ENCODE measurements at places on chromosomes 11 and 22.
A peak's percentile ranks its signal among the peaks of the same experiment; 100 is the strongest.

- no peak for DNase-seq
Observed at GRCh38 chr11:62671236-62671607, 251 bp upstream of the UQCC3 start.

DNA sequence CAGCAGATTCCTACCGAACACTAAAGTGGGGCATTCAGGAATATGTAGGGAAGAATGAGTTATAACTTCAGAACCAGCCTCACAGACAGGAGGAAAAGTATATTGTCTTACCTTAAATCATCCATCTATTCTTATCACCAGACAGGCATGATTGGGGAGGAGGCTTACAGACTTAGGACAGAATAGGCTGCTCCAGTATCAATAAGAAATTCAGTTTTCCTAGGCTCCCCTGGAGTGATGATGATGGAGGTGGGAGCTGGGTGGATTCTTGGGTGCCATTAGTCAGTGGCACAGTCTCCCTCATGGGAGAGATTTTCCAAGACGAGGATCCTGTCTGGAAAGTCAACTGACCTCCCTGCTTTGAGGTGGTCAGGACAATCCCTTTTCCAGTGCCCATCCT is 225.0 kb downstream of the AASDHPPT start:
- DNase-seq: no peak

GRCh38 chr11:11177156-11177808 is 175.8 kb downstream of the CSNK2A3 start:
- no peak for DNase-seq

DNA sequence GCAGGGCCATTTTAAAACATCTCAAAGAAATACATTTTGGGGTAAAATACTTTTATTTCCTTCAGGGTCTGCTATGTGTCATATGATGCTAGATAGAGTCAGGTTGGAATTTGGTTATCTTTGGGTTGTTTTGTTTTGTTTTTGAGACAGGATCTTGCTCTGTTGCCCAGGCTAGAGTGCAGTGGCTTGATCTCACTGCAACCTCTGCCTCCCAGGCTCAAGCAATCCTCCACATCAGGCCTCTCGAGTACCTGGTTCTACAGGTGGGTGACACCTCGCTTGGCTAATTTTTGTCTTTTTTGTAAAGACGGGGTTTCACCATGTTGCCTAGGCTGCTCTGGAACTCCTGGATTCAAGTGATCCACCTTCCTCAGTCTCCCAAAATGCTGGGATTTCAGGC is 17.3 kb downstream of the DENND5A start:
- DNase-seq: no peak

- DNase-seq: no peak
Observed at GRCh38 chr11:115428306-115428705, 75.9 kb downstream of the CADM1 start.

- DNase-seq: no peak
Observed at GRCh38 chr11:70736937-70737640, 338.8 kb downstream of the CTTN start.

DNA sequence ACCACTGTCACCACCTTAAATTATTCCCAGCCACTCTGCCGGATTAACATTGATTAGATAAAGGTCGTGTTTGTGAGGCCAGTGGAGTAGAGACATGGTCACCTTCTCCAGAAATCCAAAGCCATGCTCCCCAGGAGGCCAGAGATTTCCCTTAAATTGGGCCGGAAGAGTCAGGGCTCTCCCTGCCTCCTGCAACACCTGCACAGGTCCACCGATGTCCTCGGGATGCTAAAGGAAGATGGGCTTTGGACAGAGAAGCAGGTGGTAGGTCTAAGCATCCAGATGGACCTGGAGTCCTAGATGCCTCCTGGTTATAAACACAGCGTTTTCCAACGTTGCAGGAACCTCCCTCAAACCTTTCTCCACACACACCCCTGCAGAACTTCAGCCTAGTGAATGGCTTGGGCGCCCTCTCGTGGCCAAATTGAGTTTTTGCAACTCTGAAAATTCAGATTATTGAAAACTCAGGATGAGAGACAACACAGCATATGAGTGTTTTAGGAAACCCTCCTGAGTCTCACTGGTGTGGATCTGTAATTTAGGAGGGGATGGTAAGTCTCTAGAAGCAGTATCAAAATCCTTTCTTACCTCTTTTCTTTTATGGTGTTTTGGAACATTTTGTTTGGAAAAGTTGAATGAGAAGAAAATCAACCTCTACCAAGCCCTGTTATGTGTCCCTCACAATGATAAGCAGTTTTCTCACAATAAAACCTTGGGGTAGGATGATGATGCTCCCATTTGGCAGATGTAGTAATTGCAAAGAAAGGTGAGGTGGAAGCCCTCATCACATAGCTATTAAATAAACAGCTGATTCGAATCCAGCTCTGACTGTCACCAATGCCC is 109.6 kb downstream of the RRAS2 start:
- DNase-seq: peak; percentile 56

DNA sequence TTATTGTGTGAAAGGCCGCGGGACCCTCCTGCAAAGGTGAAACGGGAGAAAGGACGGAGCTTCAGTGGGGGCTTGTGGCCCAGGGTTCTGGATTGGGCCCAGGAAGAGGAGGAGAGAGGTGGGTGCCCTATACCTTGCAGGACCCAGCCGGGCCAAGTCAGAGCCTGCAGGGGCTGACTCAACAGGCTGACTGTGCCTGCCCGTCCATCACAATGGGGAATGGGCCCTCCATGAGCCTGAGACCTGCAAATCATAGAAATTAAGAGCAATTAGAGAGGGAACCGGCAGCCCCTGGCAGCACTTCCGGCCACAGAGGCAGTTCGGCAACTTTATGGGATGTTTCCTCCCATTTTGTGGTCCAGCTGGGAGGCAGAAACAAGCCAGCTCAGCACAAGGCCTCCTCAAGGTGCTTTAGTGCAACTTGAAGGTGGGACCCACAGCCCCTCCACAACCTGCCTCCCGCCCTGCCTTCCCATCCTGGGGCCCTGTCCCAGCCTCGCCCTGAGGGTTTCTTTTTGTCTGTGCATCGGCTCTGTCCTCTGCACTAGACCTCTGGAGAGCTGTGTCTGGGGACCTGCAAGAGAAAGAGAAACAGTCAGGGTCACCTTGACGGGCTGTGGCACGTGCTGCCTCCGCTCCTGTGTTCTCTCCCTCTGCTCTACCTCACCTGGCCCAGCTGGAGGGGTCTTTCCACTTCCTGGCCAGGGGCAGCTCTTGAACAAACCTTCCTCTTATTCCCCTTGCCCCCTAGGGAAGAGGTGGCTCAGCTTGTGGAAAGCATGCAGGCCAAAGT is 19.1 kb upstream of the NECTIN1 start:
- no peak for DNase-seq

GRCh38 chr11:128840783-128841182 is 26.3 kb downstream of the KCNJ1 start:
- no peak for DNase-seq

DNA sequence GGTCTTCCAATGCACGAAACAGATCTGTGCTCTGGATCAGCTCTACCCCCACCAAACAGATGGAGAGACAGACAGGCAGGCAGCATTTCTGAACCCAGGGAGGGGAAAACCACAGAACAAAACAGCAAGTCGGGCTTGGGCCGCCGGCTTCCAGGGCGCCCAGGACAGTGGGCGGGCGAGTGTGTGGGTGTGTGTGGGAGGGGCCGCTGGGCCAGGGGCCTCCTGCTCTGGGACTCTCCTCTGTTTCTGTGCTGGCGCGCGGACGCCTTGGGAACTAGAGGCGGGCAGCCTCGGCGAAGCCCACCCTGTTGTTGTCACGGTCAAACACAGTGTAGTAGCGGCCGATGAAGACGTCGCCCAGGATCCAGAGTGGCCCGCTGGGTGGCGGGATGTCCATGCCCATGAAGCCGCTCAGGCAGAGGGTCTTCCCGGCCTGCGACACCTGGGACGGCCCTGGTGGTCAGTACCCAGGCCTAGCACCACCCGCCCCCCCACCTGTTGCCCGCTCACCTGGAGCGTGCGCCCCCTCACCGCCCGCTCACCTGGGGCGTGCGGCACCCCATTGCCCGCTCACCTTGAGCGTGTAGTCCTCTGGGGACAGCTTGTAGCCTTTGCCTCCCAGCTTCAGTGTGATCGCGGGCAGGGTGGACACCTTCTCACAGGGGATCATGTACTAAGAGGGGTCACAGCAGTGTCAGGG is 3.0 kb upstream of the IFITM10 start:
- DNase-seq: no peak

DNA sequence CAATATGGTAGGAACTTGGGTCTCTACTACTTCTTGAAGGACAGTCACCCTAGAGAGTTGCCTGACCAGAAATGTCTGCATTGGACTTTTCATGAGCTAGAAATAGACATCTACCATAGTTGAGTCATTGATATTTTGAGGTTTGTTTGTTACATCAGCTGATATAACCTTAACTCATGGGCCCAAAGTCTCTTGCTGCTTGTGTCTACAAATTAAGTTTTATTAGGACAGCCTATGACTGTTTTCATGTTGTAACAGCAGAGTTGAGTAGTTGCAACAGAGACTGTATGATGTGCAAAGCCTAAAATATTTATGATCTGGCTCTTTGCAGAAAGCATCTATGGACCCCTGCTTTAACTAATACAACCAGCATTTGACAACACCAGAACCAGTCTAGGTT is 155.3 kb downstream of the MIAT start:
- DNase-seq: no peak

DNA sequence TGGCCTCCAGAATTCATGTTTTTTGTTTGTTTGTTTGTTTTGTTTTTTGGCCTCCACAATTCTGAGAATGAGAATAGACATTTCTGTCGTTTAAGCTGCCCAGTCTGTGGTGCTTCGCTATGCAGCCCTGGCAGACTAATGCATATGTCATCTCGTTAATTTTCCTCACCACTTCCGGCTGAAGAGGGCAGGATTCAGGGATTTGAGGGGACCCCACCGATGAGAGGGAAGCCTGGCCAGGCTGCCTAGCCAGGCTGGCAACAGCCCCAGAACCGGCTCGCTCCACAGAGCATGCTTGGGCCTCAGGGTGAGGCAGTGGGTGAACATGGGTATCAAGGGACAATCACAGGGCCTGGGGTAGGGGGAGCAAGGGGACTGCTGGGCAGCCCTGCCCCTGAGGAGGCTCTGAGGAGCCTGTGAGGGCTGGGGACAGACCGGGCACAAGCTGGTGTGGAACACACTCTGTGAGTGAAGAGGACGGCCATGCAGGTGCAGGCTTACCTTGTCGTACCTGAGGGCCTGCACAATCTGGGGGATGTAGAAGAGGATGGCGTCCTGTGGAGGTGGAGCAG is 47.8 kb upstream of the SERPIND1 start:
- no peak for DNase-seq

DNA sequence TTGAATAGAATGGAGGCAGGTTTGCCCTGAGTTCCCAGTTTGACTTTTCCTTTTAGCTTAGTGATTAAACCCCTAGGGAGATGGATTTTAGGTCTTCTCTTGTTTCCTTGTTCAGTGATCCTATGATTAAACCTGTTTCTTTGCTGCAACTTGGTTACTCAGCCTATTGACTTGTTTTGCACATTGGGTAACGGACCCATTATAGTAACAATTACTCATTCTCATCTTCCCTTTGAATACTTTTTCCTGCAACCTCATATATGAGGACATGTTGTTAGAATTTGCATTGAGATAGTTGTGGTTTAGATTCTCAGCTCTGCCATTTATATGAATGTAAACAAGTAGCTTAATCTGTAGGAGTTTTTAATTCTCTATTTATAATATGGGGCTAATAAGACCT is 489.2 kb upstream of the CNTN5 start:
- DNase-seq: no peak
